ENCODE measurements at places on chromosomes 3 and 15.

DNA sequence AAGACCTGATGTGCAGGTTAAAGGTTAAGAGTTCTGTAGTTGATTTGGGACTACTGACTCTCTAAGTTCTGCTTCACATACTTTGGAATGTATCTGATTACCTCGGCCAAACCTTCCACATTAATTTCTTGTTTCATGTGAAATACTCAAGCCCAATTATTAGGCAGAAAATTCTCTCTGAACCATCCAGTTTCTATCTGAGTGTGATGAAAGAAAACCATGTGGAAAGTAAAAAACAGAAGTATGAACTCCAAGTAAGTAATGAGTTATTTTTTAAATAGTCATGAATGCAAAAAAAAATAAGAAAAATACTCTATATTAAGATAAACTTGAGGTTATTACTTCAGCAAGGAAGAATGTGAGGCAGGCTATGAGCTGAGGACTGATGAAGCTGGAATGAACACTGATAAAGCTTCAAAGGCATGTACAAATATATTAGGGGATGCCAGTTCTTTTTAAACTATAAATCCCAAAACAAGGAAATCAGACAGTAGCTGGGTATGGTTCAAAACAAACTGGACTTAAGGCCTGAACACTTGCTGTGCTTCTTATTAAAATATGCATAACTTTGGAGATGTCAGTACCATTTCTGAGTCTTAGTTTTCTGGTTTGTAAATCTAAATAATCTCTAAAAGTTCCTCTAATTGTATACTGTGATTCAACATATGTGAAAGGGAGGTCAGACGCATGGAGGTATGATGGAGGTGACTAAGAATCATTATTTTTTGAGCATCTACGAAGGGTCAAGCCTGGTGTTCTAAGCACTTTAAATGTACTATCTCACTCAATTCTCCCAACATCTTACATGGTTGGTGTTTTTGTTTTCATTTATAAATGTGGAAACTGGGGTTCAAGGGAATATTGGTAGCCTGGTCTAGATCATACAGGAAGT, 59.6 kb downstream of the COL6A6 start:
- DNase-seq = no peak

- DNase-seq = no peak
Observed at GRCh38 chr15:101246391-101246790, 5.5 kb downstream of the CHSY1 start.

- DNase-seq = no peak
Observed at GRCh38 chr3:98814817-98815420, 51.8 kb downstream of the ST3GAL6 start.

GRCh38 chr3:193585530-193585929, 7.5 kb upstream of the OPA1 start:
- no peak for DNase-seq

- DNase-seq = no peak
Observed at GRCh38 chr3:168467115-168467714, 371.5 kb upstream of the GOLIM4 start.

All from activated T-cell treated with anti-CD3 and anti-CD28 coated beads for 48 hours (primary cell).